ENCODE measurements at places on chromosomes 13 and 19.

GRCh38 chr19:46859637-46860124 is 1.1 kb upstream of the ARHGAP35 start:
- no peak for DNase-seq

DNA sequence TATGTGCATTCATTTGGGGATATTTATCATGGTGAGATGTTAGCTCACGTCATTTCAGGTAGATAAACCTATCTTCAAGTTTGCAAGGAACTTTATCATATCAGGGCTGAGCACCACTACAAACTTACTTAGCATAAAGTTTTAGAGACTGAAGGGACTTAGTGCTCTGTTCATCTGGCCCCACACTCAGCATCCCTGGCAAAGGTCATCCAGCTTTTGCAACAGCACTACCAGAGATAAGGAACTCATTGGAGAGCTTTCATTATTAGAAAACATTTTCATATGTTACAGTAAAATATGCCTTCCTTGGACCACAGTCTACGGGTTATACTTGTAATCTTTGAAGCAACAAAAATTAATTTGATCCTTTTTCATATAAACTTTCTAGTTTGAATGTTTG is 263.4 kb downstream of the POU4F1 start:
- DNase-seq: no peak

DNA sequence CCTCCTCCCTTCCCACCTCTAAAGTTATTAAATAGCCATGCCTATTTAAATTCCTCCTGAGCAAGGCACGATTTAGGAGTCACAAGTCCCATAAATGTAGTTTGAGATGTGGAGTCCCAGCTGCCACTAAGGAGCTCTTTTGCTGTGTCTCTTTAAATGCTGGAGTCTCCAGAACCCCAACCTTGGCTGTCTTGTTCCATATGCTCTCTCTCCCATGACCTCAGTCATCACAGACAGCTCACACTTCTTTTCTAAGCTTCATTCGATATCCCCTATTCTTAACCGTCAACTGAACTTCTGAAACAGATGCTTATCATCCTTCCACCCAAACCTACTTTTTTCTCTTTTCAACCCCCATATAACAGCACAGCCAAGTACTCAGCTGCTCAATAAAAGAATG is 197.1 kb downstream of the VWA8 start:
- DNase-seq: no peak

GRCh38 chr13:48311223-48311622 is 7.7 kb downstream of the RB1 start:
- DNase-seq: no peak

- no peak for DNase-seq
These were observed 4.1 kb downstream of the ATP8A2 start for GRCh38 chr13:25375727-25376358.

DNA sequence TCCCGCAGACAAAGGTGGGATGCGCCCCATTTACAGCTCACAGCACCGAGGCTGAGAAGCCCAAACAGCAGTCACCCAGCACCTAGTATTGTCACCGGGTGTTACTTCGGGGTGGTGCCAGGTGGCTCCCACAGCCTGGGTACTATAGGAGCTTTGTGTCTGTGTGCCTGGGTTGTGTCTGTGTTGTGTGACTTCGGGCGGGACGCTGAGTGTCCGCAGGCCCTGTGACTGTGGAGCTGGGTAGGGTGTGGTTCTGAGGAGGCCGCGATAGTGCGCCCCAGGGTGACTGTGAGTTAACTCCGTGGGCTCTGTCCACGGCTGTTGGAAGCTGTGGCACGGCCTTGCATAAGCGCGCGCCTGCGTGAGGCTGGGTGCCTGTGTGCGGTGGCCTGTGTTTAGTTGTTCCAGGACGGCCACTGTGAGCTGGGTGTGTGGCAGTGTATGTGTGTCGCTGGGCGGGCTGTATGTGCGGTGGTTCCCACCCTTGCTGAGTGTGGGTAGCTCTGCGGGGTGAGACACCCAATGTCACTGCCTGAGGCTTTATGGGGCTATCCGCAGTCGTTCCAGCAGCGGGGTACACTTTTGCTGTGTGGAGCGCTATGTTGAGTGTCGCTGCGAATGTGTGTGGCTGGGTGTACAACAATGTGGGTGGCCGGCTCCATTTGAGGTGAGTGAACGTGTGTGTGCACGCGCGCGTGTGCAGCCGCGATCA is 559 bp upstream of the SSBP4 start:
- no peak for DNase-seq

DNA sequence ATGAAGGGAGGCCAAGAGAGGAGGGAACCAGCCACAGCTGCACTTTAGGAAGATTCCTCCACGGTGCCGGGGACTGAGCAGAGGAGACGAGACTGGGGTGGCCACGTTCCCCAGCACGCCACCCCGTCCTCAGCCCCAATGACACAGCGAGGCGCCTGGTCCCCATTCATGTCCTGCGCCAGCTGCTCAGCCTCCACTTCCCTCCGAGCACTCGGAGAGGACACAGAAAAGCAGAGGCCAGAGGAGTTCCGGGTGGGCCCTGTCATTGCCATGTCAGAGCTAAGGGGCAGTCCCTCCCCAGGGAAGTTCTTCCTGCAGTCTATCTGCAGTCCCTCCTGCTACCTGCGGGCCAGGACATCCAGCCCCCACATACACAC is 53.2 kb upstream of the NFIC start:
- no peak for DNase-seq

DNA sequence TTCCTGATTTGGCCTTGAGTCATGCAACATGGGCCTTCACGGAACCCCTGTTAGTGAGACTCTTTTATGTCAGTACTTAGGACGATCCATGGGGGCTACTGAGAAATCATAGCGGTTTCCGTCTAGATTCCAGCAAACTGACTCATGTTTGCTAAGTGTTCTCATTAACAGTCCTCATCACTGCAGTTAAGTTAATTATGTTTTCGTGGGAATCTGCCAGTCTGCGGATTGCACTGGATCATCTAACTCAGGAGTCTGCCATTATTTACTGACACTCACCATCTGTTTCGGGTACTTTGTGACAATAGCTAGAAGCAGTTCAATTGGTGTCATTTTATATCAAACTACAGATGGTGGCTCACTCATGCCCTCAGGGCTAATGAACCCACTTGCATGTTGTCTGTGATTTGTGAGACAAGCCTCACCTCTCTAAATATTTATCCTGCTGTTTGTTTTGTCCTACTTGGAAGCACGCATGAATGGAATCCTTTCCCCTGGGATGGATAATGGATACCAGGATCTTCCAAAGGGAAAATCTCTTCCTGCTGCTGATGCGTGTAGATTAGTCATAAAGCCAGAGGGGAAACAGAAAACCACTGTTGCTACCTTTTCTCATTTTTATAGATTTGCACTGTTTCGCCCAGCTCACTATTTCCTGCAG is 61.8 kb downstream of the RAB20 start:
- no peak for DNase-seq

- no peak for DNase-seq
These were observed 2.1 kb downstream of the MEIS3 start for GRCh38 chr19:47417107-47417745.

DNA sequence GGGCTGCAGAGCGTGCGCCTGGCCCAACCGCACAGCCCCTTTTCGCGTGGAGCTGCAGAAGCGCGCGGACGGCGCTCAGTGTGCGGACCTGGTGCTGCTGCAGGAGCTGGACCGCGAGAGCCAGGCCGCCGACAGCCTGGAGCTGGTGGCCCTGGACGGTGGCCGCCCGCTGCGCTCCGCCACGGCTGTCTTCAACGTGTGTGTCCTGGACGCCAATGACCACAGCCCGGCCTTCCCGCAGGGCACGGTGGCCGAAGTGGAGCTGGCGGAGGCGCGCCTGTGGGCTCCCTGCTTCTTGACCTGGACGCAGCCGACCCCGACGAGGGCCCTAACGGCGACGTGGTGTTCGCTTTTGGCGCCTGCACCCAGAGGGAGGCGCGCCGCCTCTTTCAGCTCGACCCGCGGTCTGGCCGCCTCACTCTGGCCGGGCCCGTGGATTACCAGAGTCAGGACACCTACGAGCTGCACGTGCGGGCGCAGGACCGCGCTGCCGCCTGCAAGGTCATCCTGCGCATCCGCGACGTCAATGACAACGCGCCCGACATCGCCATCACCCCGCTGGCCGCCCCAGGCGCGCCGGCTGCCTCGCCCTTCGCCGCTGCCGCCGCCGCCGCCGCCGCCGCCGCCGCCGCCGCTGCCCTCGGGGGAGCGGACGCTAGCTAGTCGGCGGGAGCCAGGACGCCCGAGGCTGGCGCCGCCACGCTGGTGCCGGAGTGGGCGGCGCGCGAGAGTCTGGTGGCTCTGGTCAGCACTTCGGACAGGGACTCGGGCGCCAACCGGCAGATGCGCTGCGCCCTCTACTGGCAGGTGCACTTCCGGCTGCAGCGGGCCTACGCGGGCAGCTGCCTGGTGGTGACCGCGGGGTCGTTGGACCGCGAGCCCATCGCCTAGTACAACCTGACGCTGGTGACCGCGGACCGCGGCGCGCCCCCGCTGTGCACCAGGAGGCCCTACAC is 172.2 kb downstream of the OLFM4 start:
- DNase-seq: peak; percentile 11

- peak; percentile 68 for DNase-seq
These were observed 27.2 kb downstream of the GPX4 start for GRCh38 chr19:1130771-1131717.

DNA sequence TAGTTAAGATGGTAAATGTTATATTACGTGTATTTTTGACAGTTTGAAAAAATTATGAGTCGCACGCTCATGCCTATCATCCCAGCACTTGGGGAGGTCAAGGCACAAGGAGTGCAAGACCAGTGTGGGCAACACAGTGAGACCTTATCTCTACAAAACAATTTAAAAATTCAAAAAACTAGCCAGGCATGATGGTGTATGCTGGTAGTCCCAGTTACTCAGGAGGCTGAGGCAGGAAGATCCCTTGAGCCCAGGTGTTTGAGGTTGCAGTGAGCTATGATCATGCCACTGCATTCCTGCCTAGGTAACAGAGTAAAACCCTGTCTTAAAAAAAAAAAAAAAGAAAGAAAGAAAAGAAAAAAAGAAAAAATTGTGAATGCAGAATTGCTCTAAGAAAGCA is 58.0 kb downstream of the TBC1D4 start:
- no peak for DNase-seq

DNA sequence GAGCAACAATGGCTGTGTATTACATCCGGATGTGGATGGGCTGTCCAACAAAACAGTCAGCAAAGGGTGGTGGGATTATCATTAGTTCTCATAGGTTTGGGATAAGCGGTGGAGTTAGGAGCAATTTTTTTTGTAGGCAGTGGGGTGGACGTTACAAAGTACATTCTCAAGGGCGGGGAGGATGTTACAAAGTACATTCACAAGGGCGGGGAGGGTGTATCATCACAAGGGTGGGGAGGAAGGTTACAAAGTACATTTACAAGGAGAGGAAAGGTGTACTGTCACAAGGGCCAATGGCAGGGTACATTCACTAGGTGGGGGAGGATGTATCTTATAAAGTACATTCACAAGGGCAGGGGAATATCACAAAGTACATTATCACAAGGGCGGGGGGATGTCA is 20.8 kb upstream of the ZNF561 start:
- DNase-seq: no peak

DNA sequence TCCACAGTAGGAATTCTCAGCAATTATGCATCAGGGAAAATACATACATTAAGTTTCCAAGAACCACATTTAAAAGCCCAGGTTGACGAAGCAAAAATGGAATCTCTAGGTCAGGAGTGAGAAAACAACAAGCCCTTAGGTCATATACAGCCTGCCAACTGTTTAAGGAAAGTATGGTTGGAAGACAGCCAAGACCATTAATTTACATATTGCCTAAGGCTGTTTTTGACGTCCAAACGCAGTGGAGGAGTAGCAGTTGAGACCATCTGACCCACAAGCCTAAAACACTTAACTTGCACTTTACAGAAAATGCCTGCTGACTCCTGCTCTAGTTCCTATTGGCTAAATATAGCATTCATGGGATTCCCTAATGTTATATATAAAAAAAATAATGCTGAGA is 299.0 kb downstream of the ITGBL1 start:
- DNase-seq: no peak

DNA sequence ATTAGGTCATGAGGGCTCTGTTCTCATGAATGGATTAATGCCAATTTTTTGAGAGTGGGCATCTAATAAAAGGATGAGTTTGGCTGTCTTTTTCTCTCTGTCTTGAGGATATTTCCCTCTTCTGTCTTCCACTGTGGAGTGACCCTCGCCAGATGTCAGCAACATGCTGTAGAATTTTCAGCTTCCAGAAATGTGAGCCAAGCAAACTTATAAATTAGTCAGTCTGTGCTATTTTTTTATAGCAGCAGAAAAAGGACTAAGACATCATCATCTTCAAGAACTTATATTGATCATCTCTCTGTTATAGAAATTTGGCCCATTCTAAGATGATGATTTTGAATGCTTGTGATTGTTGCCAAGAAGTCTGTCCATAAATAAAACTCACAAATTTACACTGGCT is 431.4 kb downstream of the FGF9 start:
- DNase-seq: no peak

DNA sequence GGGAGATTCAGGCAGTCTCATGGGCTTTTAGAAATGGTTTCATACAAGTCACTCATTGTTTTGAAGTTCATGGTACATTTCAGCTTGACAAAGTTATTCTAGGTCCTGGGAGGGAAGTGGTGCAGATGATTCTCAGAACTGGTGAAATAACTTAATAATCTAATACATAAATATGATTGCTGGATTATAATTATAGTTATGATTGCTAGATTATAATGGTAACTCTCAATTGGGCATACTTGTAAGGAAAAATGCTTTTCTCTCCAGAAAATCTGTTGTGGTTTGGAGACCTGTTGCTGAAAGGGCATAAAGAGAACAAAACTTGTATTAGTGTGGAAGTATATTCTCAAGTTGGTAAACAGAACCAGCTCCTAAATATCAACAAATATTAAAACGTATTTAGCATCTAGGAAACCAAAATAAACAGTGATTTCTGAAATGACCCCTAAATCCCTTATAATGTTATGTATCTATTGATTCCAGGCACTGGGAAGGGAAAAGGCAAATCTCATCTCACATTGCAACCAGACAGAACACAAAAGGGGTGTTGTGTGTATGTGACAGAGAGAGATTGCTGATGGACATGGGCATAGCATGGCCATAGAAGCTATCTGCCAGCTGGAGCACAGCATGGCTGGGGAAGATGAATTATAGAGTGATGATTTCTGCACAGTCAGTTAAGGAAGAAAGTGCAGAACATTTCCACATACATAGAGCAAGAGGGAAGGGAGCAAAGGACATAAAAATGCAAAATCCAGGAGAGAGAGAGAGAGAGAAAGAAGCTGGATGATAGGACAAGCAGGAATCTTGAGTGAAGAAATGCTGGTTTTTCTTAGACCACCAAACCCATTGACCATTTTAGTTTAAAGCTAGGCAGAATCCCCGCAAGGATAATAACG is 87.1 kb upstream of the FRY start:
- no peak for DNase-seq

GRCh38 chr13:83881917-83882605 is at the start of gene SLITRK1:
TSS of gene SLITRK1 (minus strand) at chr13:83882474. CDS start at chr13:83881507, 967 bp downstream.
- no peak for DNase-seq

GRCh38 chr19:52114691-52115090 is 19.1 kb upstream of the ZNF841 start:
- no peak for DNase-seq

- DNase-seq: no peak
These were observed 12.0 kb upstream of the KCNC3 start for GRCh38 chr19:50341091-50341564.

Measured in activated CD4-positive, alpha-beta T cell treated with anti-CD3 and anti-CD28 coated beads, Interleukin-2, amount 50 U/mL, for 48 hours (primary cell).